ENCODE measurements at places on chromosomes 5 and 9. TPM values are rescaled to one million over a fixed set of nuclear protein-coding genes. Genes with fewer than 3 reads are reported as not detected.

DNA sequence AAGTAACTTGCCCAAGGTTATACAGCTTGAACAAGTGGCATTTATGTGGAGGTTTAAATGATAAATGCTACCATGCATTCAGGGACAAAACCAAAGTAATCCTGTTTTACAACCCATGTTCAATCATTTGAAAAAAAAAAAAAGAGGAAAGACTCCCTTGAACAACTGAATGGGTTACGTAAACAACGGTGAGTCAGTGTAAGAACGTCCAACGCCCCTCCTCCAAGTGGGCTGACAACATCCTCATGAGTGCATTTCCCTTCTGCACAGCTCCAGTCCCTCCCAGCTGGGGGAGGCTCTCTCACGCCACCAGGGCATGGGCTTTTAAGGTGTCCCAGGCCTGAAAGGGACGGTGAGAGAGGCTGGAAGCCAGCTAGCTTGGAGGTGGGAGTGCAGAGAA is 90.0 kb downstream of the PRRT1B start:
- DNase-seq: peak; percentile 39
- no peak overlapping the region for H3K4me3 ChIP-seq
- peaks cover under 1% of the 10 kb centered on the region for H3K4me1 ChIP-seq
- no peaks in the 10 kb centered on the region for H3K27me3 ChIP-seq
- H3K36me3 ChIP-seq: no peaks in the 10 kb centered on the region

DNA sequence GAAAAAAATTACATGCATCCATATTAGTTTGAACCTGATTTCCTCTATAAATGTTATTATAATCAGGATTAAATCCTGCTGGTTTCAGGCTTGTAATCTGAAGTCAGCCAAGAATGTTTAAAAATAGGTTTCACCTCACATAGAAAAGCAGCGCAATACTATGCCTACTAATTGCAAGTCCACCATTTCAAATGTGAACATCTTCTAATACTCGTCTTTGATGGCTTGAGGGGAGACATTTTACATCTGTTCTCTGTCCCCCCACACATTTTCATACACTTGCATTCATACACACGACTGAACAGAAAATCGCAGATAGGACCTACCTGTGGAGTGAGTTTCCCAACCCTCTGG is 41.8 kb downstream of the FREM1 start:
- no peaks in the 10 kb centered on the region for H3K27me3 ChIP-seq
- no peaks in the 10 kb centered on the region for H3K4me1 ChIP-seq
- H3K36me3 ChIP-seq: no peaks in the 10 kb centered on the region

DNA sequence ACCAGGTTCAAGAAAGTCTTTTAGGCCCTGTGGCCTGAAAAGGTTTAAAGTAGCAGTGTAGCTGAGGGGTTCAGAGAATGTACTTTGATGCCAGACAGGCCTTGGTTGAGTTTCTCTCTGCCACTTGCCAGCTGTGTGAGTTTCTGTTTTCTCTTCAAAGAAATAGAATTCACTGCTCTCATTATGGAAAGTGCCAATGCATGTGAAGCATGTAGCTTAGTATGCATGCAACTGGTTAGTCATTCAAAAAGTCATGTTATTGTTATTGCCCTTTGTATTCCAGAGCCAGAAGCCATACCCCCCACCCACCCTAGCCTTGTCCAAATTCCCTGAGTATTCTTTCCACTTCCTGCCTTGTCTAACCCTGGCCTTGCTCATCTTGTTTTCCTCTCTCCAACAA is 101.7 kb downstream of the ADRB2 start:
- no peak overlapping the region for H3K27ac ChIP-seq
- no peaks in the 10 kb centered on the region for H3K4me1 ChIP-seq
- H3K4me3 ChIP-seq: no peak overlapping the region
- no peaks in the 10 kb centered on the region for H3K36me3 ChIP-seq
- DNase-seq: no peak
- no peaks in the 10 kb centered on the region for H3K27me3 ChIP-seq

- no peaks in the 10 kb centered on the region for H3K27me3 ChIP-seq
- no peaks in the 10 kb centered on the region for H3K4me1 ChIP-seq
- H3K4me3 ChIP-seq: no peak overlapping the region
- no peak overlapping the region for H3K27ac ChIP-seq
These were observed 42.6 kb downstream of the ZDHHC21 start for GRCh38 chr9:14650596-14650995.

DNA sequence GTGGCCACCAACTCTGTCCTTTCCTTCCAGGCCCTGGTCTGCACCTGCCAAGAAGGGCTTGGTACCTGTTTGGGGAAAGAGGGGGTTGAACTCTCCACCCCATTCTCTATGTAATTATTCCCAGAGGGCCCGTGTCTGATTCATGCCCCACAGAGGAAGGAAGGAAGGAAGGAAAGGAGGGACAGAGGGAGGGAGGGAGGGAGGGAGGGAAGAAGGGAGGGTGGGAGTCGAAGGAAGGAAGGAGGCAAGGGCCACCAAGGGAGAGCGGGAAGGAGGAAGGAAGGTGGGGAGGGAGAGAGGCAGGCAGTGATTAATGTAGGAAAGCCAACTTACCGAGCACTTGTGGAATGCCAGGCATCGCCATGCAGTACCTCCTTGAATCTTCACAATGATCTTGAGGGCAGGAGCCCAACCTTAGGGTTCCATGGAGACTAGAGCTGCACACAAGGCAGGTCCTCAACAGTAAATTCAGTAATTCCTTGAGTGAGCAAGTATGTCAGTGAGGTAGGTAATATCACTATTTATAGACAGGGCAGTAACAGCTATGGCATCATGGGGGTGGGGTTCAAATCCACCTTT is 75.8 kb downstream of the FGF18 start:
- peaks cover 17% of the 10 kb centered on the region for H3K4me1 ChIP-seq
- H3K4me3 ChIP-seq: no peak overlapping the region
- DNase-seq: no peak
- H3K27ac ChIP-seq: no peak overlapping the region

DNA sequence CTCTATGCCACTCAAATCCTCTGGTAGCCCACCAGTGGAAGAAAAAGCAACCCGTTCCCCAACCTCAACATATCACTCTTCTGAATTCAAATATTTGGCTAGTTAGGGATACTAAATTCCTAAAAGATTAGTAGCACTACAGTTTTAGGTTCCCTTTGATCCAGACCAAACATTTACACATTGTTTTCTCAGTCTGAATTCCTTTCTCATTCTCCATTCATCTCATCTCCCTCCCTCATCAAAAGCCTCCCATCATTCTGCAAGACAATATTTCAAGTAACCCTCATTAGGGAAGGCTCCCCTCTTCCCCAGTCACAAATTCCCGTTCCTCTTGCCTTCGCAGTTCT is 26.3 kb downstream of the ADAM19 start:
- no peak for DNase-seq
- no peaks in the 10 kb centered on the region for H3K4me1 ChIP-seq
- no peaks in the 10 kb centered on the region for H3K27me3 ChIP-seq
- no peaks in the 10 kb centered on the region for H3K36me3 ChIP-seq

DNA sequence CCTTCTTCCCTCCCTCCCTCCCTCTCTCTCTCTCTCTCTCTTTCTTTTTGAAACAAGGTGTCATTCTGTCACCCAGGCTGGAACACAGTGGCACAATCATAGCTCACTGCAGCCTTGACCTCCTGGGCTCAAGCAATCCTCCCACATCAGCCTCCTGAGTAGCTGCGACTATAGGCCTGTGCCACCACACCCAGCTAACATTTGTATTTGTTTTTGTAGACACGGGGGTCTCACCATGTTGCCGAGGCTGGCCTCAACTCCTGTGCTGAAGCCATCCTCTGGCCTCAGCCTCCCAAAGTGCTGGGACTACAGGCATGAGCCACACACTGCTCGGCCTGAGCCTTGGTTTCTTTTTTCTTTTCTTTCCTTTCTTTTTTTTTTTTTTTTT is 45.8 kb downstream of the PLPP7 start:
- no peaks in the 10 kb centered on the region for H3K36me3 ChIP-seq
- H3K4me1 ChIP-seq: no peaks in the 10 kb centered on the region
- no peak overlapping the region for H3K27ac ChIP-seq
- no peaks in the 10 kb centered on the region for H3K27me3 ChIP-seq
- no peak overlapping the region for H3K4me3 ChIP-seq
- DNase-seq: no peak

- H3K4me3 ChIP-seq: no peak overlapping the region
- H3K36me3 ChIP-seq: no peaks in the 10 kb centered on the region
- DNase-seq: no peak
- no peaks in the 10 kb centered on the region for H3K27me3 ChIP-seq
- H3K4me1 ChIP-seq: no peaks in the 10 kb centered on the region
These were observed 112.5 kb downstream of the CTNND2 start for GRCh38 chr5:11791792-11792191.

The SVEP1 gene
- total RNA-seq: 0.36 TPM

The SKIC3 gene
- total RNA-seq: 53.7 TPM

The HRCT1 gene
- total RNA-seq: not detected
